Epithelial cell of esophagus (primary cell): ENCODE measurements at places on chromosomes 5 and 9.

GRCh38 chr5:9380109-9380508 is 165.8 kb downstream of the SEMA5A start:
- peak; percentile 90 for DNase-seq

DNA sequence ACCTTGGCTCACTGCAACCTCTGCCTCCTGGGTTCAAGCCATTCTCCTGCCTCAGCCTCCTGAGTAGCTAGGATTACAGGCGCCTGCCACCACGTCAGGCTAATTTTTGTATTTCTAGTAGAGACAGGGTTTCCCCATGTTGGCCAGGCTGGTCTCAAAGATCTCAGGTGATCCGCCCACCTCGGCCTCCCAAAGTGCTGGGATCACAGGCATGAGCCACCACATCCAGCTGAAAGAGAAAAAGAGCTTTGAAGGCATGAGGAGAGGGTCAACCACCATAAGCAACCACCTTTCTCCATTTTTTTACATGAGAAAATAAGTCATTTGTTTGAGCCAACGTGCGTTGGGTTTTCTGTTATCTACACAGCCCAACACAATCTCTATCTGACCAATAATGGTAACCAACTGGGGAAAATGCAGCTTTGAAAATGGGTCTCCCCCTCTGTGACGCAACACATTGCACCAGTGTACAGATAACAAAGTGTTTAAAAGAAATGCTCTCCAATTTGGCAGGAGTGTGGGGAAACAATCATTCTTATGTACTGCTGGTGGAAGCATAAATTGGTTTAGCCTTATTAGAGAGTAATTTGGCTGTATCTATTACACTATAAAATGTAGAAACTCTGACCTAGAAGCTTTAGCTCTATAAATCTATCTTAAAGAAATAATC is 45.8 kb upstream of the ZBTB43 start:
- DNase-seq, result no peak

- DNase-seq, result no peak
Measured at GRCh38 chr5:466661-467310, 23.8 kb downstream of the EXOC3 start.

GRCh38 chr5:149220750-149221149 is 50.9 kb upstream of the AFAP1L1 start:
- no peak for DNase-seq

- DNase-seq, result peak; percentile 66
Measured at GRCh38 chr5:41707853-41708603, 162.2 kb downstream of the OXCT1 start.

GRCh38 chr5:56658972-56659371 is 156.4 kb upstream of the MAP3K1 start:
- peak; percentile 52 for DNase-seq

DNA sequence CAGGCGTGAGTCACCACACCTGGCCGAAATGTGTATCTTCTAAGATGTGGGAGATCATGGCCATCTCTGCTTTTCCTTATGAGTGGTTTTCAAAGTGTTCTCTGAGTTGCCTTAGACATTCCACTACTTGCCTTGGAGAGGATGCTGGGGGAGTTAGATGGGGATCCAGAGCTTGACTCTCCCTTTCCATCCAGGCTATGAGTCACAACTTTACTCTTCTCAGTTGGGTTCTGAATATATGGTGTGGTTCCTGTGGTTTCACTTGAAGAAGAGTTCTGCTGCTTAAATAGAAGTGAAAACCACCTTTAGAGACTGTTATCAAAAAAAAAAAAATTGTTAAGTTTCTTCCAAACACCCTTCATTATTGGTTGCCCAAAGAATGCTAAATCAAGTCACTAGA is 217.6 kb downstream of the ZNF608 start:
- no peak for DNase-seq

- no peak for DNase-seq
Measured at GRCh38 chr9:126696401-126697145, 82.8 kb downstream of the LMX1B start.

DNA sequence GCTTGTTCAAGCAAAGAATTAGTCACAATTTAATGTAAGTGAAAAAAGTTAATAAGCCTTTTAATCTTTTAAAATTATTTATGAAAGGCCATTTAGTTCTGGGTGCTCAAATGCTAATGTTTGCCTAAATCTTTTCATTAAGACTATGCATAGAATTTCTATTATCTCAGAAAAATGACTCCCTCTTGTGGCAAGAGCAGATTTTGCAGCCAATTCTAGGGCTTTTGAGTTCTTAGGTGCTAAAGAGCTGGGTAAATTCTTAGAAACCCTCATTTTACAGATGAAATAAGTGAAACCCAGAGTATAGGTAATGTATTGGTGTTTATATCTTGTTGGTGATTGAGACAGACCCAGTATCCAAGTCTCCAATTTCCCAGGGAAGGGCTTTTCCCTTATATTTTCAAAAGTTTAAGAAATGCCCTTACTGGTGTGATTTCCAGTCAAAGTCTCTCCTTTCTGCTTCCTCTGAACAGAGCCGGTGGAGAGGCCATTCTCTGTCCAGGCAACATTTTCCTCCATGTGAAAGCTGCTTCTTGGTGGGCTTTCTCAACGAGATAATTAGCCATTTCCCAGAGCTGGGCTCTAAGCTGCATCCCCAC is 24.1 kb upstream of the PCSK5 start:
- peak; percentile 67 for DNase-seq

GRCh38 chr9:20014168-20014567 is 225.3 kb upstream of the SLC24A2 start:
- DNase-seq, result no peak

- DNase-seq, result no peak
Measured at GRCh38 chr5:132270706-132271105, 13.2 kb downstream of the PDLIM4 start.

DNA sequence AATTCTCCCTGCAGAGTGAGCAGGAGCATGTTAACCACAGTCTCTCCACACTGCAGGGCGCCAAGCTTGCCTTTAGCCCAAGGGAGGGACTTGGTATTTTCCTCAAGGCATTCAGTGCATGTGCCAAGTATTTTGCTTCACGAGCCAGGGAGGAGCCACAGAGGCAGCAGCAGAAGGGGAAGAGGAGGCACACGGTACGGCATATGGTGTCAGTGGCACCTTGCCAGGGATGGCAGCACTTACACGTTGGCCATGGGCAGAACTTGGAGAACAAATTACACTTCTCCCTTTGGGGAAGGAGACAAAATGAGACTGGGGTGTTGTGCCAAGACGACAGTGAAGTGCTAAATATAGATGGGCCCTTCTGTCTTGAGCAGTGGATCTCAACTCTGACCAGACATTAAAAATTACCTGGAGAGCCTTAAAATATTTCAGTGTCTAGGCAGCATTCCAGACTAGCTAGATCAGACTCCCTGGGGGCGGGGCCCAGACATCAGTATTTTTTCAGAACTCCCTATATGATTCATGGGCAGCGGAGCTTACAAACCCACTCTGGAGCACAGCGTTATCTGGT is 155.8 kb downstream of the DRD1 start:
- DNase-seq, result peak; percentile 14

GRCh38 chr5:73182307-73182706 is 9.3 kb downstream of the TMEM174 start:
- DNase-seq, result no peak

DNA sequence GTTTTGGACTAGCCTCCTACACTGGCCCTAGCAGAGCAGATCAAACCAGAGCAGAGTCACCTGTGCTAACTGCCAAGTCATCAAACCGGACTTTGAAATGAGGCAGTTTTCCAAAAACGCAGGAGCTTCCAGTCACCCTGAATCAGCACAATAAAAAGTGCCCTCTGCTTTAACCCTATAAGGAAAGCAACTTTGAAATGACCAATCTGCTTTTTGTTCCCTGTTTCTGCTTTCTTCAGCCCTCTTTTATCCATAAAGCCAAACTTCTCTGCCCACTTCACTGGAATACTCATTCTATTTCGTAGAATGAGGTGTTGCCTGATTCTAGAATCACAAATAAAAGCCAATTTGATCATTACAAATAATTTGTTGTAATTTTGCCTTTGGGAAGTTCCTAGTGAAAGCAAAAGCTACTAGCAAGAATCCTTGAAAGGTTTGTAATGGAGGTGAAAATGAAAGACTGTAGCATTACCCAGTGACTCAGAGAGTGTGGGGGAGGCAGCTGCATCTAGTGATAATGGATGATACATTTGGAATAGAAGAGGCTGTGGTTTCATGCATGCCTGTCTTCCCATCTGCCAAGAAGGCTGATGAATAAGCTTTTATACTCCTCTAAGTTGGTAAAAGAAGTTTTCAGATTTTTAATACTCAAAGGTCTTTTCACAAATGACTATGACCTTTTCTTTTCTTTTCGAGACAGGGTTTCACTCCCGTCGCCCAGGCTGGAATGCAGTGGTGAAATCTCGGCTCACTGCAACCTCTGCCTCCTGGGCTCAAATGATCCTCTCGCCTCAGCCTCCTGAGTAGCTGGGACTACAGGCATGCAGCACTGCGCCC is 14.9 kb downstream of the SPAAR start:
- DNase-seq, result peak; percentile 89

DNA sequence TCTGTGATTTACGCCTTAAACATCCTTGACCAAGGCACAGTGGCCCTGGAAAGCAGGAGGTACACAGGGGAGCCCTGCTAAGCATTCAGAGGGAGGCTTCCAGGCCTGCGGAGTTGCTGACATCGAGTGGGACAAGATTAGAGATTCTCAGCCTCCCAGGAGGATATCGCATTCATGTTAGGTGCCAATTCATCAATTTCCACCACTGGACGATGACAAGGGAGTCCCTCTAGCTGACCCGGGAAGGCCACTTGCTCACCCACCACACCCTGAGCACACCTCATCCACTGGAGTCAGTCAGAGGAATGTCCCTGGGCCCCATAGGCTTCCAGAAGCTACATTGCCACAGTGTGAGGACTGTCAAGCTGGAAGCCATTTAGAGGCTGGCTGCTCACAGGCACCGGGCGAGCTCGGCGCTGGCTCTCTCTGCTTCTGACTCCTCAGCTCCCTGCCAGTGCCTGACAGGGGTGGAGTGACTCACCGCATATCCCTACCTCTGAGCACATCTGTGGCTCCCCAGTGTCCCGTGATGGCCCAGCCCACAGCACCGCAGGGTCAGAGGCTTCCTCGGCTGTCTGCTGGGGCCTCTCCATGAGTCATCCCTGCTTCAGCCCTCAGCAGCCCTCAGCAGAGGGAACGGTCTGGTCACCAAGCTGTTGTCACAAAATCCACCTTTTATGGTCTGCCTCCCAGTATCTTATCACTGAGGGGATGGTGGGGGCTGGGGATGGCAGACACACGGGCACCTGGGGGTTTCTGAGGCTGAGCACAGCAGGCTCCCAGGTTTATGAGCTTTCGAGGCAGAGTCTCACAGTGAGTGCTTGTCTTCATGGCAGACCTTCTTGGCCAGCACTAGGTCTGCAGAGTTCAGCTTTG is 117.5 kb downstream of the ZNF608 start:
- DNase-seq, result peak; percentile 94

DNA sequence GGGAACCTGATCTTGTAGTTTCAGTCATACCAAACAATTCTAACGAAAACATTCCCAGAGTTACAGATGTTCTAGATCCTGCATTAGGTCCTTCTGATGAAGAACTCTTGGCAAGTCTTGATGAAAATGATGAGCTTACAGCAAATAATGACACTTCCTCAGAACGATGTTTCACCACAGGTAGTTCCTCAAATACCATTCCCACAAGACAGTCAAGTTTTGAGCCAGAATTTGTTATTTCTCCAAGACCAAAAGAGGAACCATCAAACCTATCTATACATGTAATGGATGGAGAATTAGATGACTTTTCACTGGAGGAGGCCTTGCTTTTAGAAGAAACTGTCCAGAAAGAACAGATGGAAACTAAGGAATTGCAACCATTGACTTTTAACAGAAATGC is 21.0 kb downstream of the RMI1 start:
- DNase-seq, result no peak

GRCh38 chr9:132782037-132782436 is 96.0 kb downstream of the AK8 start:
- DNase-seq, result no peak

DNA sequence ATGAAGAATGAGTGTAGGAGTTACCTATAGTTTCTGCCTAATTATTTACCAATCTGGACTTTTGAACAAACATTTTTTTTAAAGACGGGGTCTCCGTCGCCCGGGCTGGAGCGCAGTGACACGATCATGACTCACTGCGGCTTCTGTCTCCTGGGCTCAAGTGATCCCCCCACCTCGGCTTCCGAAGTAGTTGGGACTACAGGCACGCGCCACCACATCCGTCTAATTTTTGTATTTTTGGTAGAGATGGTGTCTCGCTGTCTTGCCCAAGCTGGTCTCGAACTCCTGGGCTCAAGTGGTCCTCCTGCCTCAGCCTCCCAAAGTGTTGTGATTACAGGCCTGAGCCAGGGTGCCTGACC is 1.5 kb downstream of the CTNNA1 start:
- DNase-seq, result peak; percentile 37

DNA sequence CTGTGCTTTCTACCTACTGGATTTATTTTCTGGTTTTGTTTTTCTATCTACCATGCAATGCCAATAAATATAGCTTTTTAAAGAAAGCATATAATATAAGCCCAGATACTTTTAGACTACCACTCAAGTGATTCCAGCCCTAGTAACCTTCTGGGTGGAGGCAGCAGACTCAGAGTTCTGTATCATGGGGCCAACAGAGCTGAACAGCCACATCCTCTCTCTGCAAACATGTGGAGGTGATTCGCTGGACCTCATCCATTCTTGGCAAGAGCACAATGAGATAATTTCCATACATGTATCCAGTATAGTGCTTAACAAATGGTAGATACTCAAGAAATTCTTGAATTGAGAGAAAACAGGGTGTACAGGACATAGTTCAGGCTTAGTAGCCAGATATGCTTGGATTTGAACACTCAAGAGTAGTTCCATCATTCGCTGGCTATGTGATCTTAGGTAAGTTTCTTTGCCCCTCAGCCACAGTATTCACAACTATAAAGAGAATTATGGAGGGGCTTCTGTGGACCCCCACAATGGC is 124.5 kb downstream of the ASTN2 start:
- DNase-seq, result no peak

GRCh38 chr5:109242518-109242917 is 167.3 kb downstream of the PJA2 start:
- no peak for DNase-seq

GRCh38 chr5:110478895-110479294 is 247.6 kb downstream of the TMEM232 start:
- peak; percentile 30 for DNase-seq

DNA sequence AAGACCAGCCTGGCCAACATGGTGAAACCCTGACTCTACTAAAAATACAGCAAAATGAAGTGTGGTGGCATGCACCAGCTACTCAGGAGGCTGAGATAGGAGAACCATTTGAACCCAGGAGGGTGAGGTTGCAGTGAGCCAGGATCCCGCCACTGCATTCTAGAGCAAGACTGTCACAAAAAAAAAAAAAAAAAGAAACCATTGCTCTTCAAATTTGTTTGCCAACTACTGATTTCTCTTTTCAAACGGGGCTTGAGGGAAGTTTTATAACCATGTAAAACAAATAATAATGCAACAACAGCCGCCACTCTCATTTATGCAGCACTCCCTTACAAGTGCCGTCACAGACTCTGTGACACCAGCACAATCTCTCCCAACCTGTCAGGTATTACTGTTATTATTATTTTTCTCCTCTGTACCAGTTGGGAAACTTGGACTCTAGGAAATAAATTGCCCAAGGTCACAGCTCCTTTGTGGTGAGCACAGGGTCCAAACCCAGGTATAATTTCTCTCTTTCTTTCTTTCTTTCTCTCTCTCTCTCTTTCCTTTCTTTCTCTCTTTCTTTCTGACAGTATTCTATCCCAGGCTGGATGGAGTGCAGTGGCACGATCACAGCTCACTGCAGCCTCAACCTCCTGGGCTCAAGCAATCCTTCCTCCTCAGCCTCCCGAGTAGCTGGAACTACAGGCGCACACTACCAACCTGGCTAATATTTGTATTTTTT is 25.4 kb downstream of the SERINC5 start:
- no peak for DNase-seq

- DNase-seq, result no peak
Measured at GRCh38 chr9:132733260-132733815, 63.1 kb downstream of the GTF3C4 start.
